ENCODE measurements at places on chromosomes 7 and 10.

DNA sequence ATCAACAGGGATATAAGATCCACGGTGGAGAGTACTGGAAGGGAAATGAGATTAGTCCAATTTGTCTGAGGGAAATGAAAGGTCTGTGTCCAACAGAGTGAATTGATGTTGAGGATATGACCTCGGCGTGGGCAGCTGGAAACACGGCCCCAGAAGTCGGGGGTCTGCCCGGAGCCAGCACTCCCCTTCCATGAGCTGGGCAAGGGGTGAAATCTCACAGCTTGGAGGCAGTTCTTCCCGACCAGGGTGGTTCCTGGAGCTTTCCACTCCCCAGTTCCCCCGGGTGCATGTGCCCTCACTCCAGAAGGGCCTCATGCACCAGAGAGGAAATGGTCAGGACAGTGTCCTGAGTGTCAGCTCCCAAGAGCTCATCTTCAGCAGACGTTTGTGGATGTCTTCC is 264.7 kb upstream of the PPP2R2D start:
- no peak for DNase-seq

DNA sequence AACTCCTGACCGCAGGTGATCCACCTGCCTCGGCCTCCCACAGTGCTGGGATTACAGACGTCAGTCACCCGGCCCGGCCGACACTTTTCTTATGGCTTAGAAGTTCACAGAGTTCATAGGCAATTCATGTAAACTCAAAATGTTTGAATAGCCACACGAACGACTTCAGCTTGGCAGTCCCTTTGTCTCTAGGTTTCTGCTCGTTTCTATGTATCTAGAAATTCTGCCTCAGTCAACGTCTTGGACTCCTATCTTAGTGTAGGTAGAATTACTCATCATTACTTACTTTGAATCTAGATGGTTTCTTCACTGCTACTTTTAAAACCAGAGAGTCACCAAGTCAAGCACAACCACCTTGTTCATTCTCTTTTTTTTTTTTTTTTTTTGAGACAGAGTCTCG is 23.7 kb downstream of the ARL4A start:
- no peak for DNase-seq

GRCh38 chr7:36159618-36160017 is 6.6 kb downstream of the EEPD1 start:
- DNase-seq = no peak

DNA sequence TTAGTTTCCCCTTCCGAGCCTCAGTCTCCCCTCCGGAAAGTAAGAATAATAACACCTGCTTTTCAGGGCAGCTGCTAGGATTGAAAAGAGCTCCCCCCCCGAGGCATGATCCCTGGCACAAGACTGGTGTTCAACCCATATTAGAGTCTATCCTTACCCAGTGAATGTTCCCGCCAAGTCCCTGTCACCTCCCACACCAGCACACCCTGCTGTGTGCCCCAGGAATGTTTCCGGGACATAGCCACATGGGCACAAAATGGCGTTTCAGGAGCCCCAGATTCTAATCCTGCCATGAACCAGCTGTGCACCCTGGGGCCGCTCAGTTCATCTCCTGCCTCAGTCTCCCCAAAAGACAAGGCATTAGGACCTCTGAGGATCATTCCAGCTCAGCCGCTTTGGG is 563 bp downstream of the MUC17 start:
- no peak for DNase-seq

DNA sequence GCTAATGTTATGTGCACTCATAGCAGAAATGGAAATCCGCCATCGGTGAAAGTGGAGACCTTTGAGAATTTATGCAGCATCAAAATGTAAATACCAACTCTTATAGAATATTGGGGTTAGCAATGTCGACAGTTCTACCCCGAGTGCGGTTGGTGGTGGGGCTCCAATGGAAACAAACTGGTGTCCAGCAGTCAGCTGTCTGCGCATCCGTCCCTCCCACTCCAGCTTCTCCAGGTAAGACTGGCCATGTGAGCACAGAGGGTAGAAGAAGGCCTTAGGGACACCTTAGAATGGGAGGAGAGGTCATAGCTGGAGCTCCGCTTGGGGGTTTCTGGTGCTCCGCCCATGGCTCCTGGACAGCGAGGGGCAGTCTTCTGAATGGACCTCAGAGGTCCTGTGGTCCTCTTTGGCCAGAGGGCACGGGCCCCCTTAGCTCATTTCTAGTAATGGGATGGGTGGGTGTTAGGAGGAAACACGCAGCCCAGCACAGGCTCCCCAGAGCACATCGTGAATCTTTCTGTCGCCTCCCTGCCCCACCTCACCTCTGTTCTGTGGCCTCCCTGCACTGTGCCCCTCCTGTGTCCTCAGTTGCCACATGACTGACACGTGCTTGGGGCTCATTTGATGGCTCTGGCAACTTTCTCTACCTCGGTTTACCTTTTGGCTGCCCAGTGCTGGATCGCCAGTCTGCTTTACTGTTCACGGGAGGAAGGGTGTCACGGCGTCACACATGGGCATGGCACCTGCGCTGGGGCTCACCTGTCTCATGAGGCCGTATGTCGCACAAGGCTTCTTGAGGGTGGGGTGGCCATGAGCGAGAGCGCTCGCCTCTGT is 50.0 kb downstream of the MGMT start:
- DNase-seq = no peak

DNA sequence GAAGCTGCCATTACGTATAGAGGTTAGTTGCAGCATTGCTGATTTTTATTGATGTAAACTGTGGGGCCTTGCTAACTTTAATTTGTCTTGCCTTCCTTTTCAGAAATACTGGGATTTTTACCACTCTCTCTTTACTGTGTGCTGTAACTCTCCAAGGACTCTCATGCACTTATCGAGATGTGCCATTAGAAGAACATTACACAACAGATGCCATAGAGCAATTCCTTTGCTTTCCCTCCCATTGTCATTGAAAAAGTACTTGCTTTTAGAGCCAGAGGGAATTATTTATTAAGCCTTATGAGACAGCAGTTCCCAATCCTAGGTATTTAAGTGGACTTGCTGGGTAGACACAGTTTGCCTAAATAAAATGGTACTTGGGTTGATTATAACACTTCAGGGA is 51.7 kb downstream of the ASB4 start:
- DNase-seq = no peak

- DNase-seq = peak; percentile 81
These were observed 15.2 kb upstream of the PPP2R2D start for GRCh38 chr10:131885391-131886165.

DNA sequence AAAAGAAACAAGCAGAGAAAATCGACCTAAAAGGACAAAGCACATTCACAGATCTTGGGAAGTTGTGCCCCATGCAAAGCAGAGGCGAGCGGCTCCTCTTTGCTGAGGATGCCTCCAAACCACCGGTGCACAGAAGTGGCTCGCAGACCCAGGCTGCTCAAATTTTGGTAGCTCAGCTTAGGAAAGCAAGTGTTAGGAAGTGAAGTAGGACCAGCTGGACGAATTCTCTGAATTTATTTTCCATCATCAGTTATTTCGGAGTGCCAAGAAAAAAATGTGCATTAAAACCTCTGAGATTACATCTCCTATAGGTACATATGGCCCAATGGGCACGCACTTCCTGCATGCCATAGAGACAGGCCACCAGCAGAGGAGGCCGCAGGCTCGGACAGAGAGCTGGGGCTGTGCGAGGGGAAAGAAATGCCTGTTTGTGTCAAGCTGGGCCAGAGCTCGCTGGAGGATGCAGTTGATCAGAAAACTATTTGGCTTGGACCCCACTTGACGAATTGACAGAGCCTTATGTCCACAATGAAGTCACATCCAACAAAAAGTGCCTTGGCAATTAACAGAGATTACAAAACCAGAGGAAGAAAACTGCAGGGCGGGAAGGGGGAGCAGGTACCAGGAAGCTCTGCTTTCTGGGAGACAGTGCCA is 122.3 kb upstream of the LYZL2 start:
- no peak for DNase-seq

DNA sequence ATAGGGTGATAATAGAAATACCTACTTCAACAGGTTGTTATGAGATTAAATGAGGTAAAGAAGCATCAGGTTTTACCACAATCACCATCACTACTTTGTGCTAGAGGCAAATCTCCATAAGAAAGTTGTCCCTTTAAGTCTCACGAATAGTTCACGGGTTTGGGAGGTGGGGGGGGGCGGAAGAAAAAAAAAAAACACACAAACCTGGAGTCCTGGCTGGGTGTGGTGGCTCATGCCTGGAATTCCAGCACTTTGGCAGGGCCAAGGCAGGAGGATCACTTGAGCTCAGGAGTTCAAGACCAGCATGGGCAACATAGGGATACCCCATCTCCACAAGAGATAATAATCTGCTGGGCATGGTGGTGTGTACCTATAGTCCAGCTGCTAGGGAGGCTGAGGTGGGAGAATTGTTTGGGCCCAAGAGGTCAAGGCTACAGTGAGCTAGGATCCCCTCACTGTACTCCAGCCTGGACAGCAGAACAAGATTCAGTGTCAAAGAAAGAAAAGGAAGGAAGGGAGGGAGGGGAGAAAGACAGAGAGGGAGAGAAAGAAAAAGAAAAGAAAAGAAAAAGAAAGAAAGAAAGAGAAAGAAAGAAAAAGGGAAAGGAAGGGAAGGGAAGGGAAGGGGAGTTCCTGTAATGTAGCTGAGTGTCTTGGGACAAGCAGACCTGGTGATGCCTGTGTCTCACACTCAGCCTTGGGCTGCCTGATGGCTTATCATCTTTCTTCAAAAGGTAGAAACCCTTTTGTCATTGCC is 231.4 kb downstream of the CREB5 start:
- no peak for DNase-seq

GRCh38 chr10:69504576-69505250 is 53.4 kb downstream of the TSPAN15 start:
- DNase-seq = no peak

GRCh38 chr10:128734161-128734560 is 607.9 kb upstream of the MKI67 start:
- no peak for DNase-seq

GRCh38 chr7:128497405-128497804 is 20.9 kb downstream of the METTL2B start:
- no peak for DNase-seq

DNA sequence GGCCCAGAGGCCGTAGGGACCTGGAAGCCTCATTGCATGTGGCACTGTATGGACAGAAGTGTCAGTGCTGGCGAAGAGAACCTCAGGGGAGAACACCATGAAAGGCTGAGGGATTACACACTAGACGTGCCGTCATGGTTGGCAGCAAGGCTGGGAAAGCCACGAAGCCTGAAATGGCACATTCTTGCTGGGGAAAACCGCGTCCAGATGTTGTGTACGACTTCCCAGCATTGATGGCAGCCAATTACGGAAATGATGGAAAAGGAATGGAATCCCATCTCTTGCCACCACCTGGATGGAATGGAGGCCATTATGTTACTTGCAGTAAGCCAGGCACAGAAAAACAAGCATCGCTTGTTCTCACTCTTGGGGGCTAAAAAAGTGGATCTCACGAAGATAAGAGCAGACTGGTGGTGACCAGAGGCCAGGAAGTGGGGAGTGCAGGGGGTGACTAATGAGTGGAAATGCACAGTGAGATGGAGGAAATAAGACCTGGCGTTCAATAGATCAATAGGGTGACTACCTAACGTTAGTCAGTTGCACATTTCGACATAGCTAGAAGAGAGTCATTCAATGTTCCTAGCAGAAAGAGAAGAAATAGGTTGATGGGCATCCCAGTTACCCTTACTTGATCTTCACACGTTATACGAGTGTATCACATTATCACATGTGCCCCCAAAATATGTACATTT is 14.6 kb upstream of the PWWP2B start:
- DNase-seq = no peak

DNA sequence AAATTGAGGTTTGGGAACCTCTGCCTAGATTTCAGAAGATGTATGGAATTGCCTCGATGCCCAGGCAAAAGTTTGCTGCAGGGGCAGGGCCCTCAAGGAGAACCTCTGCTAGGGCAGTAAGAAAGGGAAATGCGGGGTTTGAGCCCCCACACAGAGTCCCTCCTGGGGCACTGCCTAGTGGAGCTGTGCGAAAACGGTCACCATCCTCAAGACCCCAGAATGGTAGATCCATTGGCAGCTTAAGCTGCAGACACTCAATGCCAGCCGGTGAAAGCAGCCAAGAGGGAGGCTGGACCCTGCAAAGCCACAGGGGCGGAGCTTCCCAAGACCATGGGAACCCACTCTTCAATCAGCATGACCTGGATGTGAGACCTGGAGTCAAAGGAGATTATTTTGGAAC is 15.0 kb upstream of the TFEC start:
- DNase-seq = no peak

GRCh38 chr10:23280419-23281043 is 64.1 kb downstream of the C10orf67 start:
- no peak for DNase-seq

Measured in CD4-positive, alpha-beta T cell treated with Interleukin-2 at 100 ng/mL for 4 hours (primary cell).